NCI-H1436 (cell line): ENCODE measurements at places on chromosomes 11 and 22.

DNA sequence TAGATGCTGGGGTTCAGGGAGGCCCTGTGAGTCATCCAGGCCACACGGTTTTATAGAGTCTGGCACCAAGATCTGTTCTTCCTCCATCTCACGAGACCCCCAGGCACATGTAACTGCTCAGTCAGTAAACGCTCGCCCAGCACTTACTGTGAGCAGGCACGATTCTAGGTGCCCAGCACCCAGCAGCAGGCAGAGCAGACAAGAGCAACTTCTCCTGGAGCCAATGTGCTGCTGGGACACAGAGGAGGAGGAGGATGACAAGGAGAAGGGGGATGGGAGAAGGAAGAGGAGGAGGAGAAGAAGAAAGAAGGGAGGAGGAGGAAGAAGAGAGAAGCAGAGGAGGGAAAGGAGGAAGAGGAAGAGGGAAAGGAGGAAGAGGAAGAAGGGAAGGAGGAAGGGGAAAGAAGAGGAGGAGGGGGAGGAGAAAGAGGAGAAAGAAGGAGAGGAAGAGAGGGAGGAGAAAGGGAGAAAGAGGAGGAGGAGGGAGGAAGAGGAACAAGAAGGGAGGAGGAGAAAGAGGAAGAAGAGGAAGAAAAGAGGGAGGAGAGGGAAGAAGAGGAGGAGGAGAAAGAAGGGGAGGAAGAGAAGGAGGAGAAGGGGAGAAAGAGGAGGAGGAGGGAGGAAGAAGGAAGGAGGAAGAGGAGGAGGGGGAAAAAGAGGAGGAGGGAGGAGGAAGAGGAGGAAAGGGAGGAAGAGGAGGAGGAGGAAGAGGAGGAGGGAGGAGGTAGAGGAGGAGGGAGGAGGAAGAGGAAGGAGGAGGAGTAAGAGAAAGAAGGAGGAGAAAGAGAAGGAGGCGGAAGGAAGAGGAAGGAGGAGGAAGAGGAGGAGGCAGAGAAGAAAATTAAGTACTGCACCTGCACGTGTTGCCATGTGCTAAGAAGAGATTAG is 77.6 kb upstream of the RTL6 start:
- DNase-seq, result no peak

GRCh38 chr11:12684816-12685215 is 10.6 kb downstream of the TEAD1 start:
- DNase-seq, result no peak

DNA sequence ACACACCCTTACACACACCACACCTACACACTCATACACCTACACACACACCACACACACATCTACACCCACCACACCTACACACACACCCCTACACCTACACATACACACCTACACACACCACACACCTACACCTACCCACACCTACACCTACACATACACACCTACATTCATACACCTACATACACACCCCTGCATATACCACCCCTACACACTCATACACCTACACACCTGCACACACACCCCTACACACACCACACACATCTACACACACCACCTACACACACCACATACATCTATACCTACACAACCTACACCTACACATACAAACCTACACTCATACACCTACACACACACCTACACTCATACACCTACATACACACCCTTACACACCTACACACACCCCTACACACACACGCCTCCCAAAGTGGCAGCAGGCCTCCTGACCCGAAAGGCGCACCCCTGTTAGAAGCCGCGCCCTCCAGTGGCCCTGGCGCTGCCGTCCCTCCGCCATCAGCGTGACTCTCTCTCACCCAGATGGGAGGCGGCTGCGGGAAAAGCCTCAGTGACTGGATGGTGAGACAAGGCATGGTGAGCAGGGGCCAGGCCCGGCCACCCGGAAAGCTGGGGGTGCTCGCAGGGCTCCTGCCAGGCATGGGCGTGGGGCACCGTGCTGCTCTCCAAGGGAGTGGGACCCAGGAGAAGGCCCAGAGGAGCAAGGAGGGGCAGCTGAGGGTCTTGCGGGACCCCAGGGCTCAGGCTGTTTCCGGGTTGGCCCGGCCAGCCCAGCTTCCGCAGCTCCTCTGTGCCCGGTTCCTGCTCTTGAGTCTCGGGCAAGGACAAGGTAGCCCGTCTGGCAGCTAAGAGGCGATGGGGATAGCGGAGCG is 37.0 kb upstream of the HMOX1 start:
- DNase-seq, result no peak

- peak; percentile 21 for DNase-seq
Measured at GRCh38 chr11:131036514-131036913, 120.2 kb upstream of the SNX19 start.

- DNase-seq, result no peak
Measured at GRCh38 chr11:61057615-61058014, 44.7 kb upstream of the CD5 start.

DNA sequence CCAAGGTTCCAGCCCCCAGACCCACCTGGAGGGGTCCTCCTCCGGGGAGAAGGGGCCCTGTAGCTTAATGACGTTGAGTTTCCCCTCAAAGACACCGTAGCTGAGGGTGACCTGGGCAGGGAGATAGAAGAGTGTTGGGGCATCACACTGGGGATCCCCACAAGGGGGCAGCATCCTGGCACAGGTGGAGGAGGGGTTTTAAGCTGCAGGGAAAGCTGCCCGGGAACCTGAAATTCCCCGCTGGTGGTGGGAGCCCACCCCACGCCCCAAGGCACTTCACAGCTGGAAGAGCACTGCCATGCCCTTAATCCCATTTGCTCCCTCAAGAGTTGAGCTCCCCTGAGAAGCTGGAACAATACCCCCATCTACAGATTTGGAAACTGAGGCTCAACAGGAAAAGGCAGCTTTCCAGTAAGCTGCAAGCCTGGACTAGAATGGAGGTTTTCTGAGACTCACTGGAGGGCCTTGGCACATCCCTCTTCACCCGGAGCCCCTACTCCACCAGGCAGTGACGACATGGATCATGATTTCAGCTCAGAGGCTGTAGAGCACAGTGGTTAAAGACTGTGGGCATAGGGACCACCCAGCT is 13.7 kb downstream of the MFNG start:
- DNase-seq, result peak; percentile 23

- no peak for DNase-seq
Measured at GRCh38 chr11:121479698-121480238, 27.0 kb upstream of the SORL1-AS1 start.

GRCh38 chr22:30602049-30602448 is 4.9 kb upstream of the TCN2 start:
- DNase-seq, result peak; percentile 32

DNA sequence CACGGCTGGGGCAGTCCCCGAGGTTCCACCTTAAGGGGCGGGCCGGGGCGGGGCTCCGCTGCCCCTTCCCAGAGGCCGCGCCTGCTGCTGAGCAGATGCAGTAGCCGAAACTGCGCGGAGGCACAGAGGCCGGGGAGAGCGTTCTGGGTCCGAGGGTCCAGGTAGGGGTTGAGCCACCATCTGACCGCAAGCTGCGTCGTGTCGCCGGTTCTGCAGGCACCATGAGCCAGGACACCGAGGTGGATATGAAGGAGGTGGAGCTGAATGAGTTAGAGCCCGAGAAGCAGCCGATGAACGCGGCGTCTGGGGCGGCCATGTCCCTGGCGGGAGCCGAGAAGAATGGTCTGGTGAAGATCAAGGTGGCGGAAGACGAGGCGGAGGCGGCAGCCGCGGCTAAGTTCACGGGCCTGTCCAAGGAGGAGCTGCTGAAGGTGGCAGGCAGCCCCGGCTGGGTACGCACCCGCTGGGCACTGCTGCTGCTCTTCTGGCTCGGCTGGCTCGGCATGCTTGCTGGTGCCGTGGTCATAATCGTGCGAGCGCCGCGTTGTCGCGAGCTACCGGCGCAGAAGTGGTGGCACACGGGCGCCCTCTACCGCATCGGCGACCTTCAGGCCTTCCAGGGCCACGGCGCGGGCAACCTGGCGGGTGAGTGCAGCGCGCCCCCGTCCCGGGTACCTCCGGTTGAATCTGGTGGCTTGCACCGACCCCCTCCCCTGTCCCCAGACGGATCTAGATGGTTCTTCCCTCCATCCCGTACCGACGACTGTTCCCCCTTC is at the start of gene SLC3A2:
TSS of gene SLC3A2 (plus strand) at position 94 of the 776 bp plus-strand sequence. CDS start at position 222, 128 bp downstream.
- peak; percentile 91 for DNase-seq

DNA sequence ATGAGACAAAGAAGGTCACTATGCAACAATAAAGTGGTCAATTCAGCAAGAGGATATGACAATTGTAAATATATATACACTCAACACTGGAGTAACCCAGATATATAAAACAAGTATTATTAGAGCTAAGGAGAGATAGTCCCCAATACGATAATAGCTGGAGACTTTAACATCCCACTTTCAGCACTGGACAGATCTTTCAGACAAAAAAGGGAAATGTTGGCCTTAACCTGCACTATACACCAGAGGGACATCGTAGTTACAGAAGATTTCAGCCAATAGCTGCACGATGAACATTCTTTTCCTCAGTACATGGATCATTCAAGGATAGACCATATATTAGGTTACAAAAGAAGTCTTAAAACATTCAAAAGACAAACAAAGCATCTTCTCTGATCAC is 29.9 kb downstream of the PIWIL3 start:
- no peak for DNase-seq

DNA sequence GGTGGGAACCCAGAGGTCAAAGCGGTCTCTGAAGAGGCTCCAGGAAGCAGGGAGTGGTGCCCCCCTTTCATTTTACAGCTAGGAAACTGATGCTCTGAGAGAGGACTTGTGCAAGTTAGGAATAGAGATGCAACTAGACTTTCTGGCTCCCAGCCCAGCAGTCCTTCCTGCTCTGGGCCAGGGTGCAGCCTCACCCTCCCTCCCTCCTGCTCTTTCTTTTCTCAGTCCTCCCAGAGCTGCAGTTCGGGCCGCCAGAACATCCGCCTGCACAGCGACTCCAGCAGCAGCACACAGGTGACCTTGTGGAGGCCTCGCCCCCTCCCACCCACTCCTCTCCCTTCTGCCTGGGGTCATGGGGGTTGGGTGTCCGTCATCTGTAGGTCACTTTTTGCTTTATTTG is 51.5 kb downstream of the LHFPL7 start:
- no peak for DNase-seq

- DNase-seq, result no peak
Measured at GRCh38 chr11:118051136-118051610, 25.7 kb upstream of the TMPRSS4 start.

DNA sequence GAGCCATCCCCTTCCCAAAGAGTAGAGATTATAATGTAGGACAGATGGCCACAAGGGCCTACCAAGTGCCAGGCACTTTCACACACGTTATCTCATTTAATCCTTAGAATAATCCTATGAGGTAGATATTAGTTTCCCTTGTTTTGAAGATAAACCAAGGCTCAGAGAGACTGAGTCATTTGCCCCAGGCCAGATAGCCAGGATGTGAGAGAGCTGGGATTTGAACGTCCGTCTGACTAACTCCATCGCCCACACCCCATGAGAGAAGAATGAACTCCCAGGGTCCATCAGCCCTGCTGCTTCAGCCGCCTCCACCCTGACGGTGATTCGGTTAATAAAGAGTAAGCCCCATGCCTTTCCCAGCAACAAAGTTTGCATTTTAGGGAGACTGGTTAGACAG is 10.7 kb downstream of the PRG3 start:
- DNase-seq, result no peak

DNA sequence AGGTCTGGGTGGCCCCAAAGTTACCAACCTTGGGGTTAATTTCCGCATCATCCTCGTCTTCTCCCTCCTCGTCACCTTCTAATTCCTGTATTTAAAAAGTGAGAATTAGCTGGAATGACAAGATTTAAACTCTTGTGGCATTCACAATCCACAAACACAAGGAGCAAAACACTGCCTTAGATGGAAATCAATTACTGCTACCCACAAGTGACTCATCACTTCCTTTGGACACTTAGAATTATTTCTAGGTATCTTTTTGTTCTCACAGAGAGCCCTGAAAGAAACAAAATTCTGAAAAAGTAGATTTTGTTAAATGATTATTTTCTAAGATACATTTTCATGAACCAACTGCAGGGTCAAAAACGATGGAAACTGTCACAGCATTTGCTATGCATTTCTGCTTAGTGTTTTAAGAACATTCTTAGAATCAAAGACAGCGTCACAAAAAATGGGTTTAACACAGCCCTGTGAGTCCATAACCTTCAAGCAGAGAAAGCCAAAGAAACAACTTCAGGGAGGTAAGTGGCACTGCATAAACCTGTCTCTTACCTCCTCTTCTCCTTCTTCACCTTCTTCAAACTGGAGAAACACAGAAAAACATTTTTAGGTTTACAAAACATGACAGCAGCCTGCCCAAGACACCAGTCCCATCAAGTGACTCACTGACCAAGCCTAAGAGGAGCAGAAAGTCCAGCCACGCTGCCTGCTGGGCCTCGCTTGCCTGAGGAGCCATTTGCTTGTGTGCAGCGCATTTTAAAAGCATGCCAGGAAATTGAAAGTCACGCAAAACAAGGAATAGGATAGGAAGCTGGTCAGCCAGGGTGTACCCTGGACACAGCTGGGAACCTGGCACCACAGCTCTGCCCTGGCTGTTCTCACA is 22.3 kb upstream of the PHLDA2 start:
- DNase-seq, result no peak

- no peak for DNase-seq
Measured at GRCh38 chr22:37951305-37951704, 2.1 kb downstream of the C22orf23 start.

DNA sequence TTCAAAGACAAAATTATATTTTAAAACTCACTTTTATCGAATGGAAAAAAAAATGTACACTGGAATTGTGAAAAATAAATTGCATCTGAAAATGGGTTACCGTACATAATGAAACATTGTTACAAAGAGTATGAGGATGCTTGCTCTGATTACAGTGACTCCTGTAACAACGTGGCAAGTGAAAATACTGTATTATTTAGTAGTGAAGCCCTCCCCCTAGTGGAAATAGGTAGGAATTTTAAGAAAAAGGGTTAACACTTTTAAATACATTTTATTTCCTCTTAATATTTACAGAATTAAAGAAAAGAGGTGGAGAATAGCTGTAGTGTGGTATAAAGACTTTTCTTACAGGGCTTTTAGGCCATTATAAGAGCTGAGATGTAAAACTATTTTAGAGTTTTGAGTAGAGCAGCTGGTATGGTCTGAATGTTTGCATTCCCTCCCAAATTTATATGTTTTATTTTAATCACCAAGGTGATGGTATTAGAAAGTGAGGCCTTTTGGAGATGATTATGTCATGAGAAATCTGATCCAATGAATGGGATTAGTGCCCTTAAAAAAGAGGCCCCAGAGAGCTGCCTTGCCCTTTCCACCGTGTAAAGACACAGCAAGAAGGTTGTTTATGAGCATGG is 25.2 kb downstream of the FAM76B start:
- peak; percentile 55 for DNase-seq

DNA sequence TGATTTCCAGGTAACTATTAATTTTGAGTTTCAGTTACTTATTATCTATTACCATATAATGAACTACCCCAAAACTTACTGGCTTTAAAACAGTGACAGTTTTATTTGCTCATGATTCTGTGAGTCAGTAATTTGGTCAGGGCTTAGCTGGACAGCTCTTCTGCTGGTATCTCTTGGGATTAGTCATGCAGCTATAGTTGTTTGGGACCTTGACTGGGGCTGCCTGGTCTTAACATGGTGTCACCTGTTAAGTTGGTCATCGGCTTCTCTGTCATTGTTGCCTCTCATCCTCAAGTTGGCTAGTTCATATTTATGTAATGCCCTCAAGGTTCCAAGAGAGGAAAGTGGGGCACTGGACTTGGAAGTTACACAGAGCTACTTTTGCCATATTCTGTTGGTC is 177.5 kb downstream of the TMEM135 start:
- DNase-seq, result no peak

- DNase-seq, result no peak
Measured at GRCh38 chr11:57792060-57792541, 30.5 kb downstream of the CTNND1 start.

GRCh38 chr11:108693852-108694251 is 29.0 kb downstream of the DDX10 start:
- DNase-seq, result no peak
